ENCODE measurements at places on chromosomes 5 and 9.

- DNase-seq: no peak
Measured at GRCh38 chr5:82794876-82795275, 282.3 kb downstream of the TMEM167A start.

DNA sequence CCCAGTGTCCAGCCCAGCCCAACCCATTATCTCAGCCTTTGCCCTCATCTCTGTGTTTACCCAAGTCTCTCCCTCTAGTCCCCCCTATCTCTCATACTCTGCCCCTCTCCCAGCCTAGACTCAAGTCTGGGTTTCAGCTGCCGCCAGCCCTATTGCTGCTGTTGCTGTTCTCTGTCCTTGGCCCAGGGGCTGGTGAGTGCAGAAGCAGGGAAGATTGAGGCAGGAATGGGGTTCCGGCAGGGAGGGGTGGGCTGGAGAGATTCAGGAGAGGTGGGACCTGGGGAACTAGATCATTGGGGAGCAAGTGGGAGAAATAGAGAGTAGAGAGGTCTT is 702 bp downstream of the TMEM8B start:
- no peak for DNase-seq

- DNase-seq: no peak
Measured at GRCh38 chr5:56059854-56060253, 65.1 kb upstream of the IL6ST start.

- no peak for DNase-seq
Measured at GRCh38 chr5:134175921-134176510, 734 bp downstream of the SKP1 start.

DNA sequence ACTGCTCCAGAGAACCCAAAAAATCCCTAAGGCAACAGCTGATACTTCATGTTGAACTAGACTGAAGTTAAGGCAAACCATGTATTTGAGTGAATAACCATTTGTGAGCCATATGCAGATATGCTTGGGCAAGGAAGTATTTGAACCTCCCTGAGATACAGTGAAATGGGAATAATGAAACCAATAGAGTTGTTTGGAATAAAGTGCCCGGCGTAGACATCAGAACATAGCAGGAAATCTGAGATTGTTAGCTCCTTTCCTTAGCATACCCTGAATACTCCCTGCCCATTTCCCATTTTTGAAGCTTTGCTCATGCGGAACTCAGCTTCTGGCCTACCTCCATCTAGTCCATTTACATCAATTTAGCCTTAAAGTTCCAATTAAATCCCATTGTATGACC is 611.9 kb downstream of the EFNA5 start:
- DNase-seq: no peak

- no peak for DNase-seq
Measured at GRCh38 chr5:120938604-120939003, 474.5 kb downstream of the PRR16 start.

- DNase-seq: no peak
Measured at GRCh38 chr5:55599148-55600050, 64.6 kb upstream of the PLPP1 start.

- DNase-seq: no peak
Measured at GRCh38 chr5:84273517-84273883, 111.2 kb downstream of the EDIL3 start.

DNA sequence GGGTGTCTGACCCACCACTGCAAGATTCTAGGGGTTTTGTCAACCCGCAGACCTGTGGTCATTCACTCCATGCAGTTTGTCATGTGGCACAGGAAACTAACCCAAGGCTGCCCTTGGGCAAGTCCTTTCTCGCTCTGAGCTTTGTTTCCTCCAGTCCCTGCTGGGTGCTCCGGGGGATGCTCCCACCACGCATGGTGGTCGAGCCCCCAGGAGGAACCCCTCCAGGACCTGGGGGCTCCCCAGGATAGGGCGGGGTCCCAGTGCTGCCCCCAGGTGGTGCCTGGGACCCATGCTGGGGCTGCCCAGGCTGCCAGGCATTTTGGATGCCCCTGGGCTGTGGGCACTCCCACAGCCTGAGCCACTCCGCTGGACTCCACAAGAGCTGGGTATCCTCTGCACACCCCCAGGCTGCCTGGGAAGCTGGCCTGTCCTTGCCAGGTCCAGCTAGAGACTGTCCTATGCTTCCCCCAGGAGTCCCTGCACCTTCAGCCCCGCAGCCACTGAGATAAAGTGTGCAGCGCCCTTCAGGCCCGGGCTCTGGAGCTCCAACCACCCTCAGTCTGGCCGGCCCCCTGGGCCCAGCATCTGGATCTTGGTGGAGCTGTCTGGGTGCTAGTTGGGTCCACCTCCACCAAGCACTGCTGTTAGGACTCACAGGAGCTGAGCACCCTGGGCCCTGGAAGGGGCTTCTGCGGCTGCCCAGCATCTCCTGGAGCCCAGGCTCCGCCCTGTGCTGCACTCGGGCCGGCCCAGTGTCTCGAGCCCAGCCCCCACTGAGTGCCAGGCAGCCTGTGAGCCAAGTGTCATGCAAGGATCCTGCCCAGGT is 104.3 kb downstream of the PHF2 start:
- no peak for DNase-seq

DNA sequence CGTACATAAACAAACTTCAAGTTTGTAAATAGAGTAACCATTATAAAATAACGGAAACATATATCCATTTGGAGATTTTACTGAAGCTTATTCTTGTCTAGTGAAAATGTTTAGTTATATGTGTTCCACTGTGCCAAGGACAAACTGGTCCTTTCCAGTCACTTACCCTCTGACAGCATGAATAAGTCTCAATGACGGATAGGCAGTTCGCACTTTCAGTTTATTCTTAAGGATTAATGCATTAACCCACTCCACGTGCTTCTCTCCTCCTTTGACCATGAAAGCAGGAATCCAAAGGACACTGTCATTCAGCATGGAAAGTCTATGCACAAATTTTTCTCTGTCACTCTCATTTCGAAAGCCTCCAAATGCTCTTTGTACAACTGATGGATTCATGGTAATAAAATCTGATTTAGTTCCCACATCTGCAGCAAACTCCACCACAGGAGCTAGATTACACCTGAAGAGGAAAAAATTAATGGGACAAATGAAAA is 47.1 kb downstream of the ST8SIA4 start:
- no peak for DNase-seq

- no peak for DNase-seq
Measured at GRCh38 chr5:137205231-137206027, 293.7 kb downstream of the SPOCK1 start.

DNA sequence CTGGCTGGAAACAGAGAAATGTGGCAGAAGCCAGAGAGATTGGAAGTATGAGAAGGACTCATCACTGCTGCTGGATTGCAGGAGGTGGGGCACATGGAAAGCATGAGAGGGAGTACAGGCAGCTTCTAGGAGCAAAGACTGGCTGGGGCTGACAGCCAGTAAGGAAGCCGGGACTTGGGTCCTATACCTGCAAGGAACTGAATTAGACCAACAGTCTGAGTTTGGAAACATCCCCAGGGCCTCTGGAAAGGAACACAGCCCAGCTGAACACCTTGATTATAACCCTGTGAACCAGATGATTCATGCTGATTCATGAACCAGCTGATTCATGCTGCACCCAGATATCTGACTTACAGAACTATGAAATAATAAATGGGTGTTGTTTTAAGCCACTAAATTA is 93.4 kb downstream of the OSTF1 start:
- DNase-seq: no peak
